Natural killer cell (primary cell): ENCODE measurements at places on chromosomes 6 and 20. TPM values are rescaled to one million over a fixed set of nuclear protein-coding genes. Genes with fewer than 3 reads are reported as not detected.

DNA sequence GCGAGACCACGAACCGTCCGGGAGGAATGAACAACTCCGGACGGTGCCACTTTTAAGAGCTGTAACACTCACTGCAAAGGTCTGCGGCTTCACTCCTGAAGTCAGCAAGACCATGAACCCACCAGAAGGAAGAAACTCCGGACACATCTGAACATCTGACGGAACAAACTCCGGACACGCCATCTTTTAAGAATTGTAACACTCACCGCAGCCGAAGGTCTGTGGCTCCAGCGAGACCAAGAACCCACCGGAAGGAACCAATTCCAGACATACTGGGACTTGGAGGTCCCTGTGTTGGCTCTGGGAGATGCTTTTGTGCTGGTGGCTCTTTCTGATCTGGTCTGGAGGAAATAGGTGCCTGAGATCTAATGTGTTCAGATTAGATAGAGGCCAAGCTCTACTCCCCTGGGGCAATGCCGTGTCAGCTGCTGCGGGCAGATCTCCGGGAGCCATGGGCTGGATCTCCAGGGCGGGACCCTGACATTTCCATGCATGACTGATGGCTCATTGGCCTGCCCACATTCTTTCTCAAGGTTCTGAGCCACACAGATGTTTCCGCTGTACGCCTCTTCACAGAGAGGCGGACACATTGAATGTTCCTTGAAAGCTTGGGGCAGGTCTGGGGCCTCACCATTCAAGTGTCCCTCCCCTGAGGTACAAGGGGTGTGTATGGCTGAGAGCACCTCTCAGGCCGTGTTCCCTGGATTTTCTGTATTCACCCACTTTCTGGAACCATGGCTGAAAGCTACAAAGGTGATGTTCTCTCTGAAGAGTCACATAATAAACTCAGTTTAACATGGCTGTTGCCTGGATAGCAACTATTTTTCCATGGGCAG is 29.3 kb downstream of the GMPR start:
- no peak for DNase-seq

- no peak for DNase-seq
These were observed 2.8 kb downstream of the RAET1E start for GRCh38 chr6:149895048-149895590.

GRCh38 chr6:143221698-143222097 is 161.0 kb downstream of the AIG1 start:
- no peak for DNase-seq

DNA sequence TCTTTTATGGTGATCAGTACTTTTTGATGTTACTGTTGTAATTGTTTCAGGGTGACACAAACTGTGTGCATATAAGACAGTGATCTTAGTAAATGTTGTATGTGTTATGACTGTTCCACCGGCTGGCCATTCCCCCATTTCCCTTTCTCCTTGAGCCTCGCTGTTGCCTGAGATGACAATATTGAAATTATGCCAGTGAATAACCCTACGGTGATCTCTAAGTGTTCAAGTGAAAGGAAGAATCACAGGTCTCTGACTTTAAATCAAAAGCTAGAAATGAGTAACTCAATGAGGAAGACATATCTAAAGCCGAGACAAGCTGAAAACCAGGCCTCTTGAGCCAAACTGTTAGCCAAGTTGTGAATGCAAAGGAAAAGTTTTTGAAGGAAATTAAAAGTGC is 32.3 kb downstream of the TULP4 start:
- DNase-seq: no peak

DNA sequence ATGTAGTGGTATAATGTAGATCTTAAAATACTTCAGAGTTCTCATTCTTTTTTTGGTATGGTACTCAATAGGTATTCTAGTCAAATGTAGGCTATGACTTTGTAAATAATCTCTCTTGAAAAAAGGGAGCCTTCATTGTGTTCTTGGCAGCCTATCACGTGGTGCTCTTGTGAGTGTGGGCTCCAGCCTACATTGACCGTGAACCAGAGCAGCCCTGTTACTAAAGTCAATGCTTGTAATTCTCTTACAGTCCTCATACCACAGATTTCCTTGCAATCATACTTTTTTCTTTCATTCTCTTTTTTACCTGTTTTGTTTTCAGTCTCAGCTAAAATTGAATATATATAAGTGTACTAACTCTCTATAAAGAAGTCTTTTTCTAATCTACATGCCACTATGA is 31.1 kb downstream of the ARID1B start:
- no peak for DNase-seq

DNA sequence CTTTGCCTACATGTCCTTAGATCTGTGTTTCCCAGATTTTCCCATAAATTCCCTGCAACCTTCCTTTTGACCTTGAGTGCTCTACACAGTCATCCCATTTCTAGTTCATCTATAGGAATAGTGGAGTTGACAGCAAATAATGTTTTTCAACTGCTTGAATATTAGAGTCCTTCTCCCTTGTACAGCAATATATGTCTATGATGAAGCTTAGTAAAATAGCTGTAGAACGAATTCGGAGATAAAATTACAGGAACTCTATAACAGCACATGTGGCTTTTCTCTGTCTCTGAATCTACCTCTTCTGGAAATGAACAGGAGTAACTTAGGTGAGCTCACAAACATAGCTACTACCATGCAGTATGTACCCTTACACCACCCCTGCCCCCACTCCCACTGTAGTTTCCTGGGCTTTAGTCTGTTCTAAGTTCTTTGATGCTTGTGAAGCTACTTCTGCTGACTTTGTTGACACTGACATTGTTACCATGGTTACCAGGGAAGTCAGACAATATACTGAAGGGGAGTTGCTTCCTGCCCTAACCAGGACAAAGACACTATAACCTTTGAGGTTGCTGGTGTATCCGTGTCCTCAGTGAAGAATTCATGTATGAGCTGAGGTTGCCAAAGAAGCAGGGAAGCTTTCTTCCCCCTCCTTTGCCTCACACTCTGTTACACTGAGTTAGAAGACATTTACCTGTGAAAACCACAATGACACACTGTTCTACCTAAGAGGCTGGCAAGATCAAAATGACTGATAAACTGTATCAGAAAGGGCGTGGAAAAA is 35.8 kb upstream of the SHLD1 start:
- DNase-seq: peak; percentile 96

The IPCEF1 gene
- 31.4 TPM for total RNA-seq

The HSPA12B gene
- not detected for total RNA-seq
